ENCODE measurements at places on chromosomes 13 and 19.

- no peak for DNase-seq
These were observed 75.9 kb upstream of the DOCK9 start for GRCh38 chr13:99053636-99054233.

- DNase-seq, result no peak
These were observed 615.5 kb upstream of the KLHL1 start for GRCh38 chr13:70723732-70724131.

- no peak for DNase-seq
These were observed 6.8 kb downstream of the SHANK1 start for GRCh38 chr19:50712833-50713232.

DNA sequence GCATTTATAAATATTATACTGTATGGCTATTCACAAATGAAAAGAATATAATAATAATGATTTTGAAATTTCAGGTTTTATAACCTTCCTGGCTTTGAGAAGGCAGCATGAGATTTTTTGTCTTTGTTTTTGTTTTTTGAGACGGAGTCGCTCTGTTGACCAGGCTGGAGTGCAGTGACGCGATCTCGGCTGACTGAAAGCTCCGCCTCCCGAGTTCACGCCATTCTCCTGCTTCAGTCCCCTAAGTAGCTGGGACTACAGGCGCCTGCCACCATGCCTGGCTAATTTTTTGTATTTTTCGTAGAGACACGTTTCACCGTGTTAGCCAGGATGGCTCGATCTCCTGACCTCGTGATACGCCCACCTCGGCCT, 64.1 kb downstream of the ZNF429 start:
- peak; percentile 18 for DNase-seq

GRCh38 chr13:80307401-80307987, 33.4 kb downstream of the SPRY2 start:
- DNase-seq, result no peak

GRCh38 chr19:12953138-12953798, 3.8 kb downstream of the GADD45GIP1 start:
- DNase-seq, result no peak

DNA sequence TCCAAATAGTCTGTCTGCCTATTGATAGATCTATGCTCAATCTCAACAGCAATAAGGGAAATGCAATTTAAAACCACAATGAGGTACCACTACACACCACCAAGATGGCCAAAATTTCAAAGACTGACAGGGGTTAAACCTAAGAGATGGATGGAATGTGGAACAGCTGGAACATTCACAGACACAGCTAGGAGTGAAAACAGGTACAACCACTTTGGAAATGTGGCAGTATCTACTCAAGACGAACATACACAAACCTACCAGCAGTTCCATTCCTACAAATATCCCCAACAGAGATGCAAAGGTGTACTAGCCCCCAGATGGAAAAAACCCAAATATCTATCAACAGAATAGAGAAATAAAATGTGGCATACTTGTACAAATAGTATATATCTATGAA, 86.4 kb downstream of the TSC22D1 start:
- no peak for DNase-seq

GRCh38 chr13:33782631-33783030, 35.3 kb upstream of the RFC3 start:
- no peak for DNase-seq

DNA sequence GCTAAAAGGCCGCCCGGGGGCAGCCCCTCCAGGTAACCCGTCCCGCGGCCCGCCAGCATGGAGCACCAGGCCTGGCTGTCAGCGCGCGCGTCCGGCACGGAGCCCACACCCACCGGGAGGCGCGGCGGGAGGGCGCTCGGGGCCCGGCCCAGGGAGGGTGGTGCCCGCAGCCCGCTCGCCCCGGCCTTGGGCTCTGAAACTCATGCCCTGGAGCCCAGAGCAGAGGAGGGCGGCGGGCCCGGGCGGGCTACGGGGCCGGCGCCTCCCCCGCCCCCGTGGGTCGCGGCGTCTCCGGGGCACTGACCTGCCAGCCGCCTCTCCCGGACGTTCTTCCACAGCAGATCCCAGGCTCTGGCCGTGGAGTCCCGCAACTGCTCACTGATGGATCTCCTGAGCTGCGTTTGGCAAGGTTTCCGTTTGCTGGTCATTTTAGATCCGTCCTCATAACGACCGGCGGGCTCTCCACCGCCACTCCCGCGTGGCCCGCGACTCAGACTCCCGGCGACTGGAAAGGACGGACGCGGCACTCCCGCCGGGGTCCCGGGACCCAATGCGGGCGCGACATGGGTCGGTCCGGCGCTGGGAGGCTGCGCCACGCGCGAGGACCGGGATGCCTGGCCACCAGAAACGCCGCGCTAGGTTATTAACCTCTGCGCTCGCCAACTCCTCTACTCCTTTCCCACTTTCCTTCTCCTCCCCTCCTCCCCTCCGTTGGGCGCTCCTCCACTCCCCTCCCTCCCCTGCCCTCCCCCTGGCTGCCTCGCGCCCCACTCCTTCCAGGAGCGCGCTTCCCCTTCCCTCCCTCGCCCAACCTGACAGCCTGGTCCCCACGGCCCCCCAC, 64.7 kb upstream of the STARD13 start:
- DNase-seq, result no peak

GRCh38 chr19:51083783-51084182, 1.1 kb upstream of the KLK14 start:
- DNase-seq, result no peak

DNA sequence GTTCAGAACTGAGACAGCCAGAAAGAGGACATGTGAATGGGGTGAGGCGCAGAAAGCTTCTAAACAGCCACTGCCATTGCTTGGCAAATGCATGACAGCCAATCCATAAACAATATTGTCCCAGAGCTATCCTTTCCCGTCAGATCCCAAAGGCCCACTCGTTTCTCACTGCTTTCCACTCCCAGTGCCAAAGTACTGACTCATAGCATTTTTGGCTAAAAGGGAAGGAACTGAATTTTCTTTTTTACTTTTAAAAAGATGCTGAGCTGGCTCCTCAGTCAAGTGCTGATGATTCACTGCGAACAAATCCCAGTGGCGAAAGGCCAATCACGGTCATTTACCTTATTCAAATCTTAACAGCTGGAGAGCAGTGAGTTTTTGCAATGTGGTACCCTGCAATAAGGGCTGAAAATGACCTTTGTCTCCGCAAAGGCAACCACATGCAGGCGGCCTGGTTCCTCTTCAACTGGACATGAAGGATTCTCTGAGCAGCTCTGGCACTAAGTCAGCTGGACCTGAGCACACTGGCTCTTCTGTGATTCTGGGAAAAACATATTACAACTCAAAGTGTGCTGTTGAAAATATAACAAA, 151.7 kb downstream of the DCLK1 start:
- DNase-seq, result no peak

- peak; percentile 13 for DNase-seq
These were observed 15.3 kb downstream of the TTYH1 start for GRCh38 chr19:54430306-54431254.

GRCh38 chr19:7560255-7560654, 24.7 kb downstream of the PNPLA6 start:
- no peak for DNase-seq

DNA sequence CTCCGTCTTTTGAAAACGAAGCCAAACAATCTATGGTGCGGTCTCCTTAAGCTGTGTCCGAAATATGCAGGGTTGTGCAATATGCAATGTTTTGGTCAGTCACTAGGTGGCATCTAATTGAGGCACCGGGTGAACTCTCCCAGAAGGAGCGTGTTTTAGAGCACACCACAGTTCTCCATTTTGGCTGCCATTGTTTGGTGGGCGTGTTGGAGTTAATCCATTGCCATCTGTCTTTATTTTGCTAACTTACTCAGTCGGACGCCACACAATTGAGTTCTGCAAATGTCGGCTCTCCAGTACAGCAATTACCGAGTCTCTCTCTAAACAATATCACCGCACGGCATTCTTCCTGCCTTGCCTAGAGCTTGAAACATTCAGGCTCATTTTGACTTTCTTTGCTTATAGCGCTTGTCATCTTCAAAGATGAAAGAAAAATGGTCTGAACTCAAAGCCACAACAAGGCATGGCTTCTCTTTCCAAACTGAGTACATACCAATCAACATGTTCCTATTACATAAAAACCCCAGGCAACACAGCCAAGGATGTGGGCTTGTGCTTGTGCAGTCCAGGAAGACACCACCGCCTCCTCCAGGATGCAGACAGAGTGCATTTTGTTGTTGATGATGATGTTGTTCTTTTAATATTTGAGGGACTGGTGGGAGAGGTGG, 182.0 kb upstream of the SERP2 start:
- DNase-seq, result no peak

DNA sequence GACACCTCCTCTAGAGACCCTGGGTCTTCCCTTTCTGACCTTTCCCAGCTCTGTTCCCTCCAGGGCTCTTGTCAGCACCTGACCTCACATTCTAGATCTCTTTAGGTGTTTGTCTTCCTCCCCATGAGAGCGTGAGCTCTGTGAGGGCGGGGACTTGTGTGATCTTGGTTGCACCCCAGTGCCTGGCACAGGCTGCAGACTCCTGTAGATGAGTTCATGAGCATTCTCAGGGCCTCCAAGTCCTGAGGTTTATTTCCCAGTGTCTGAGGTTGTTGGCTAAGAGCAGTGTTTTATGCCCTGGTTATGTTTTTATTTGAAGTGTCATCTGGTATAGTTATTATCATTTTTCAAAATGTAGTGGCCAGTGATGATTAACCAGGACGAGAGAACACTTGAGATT, 596 bp downstream of the CEACAM4 start:
- DNase-seq, result no peak

GRCh38 chr13:47846886-47847285, 154.2 kb downstream of the SUCLA2 start:
- DNase-seq, result no peak

DNA sequence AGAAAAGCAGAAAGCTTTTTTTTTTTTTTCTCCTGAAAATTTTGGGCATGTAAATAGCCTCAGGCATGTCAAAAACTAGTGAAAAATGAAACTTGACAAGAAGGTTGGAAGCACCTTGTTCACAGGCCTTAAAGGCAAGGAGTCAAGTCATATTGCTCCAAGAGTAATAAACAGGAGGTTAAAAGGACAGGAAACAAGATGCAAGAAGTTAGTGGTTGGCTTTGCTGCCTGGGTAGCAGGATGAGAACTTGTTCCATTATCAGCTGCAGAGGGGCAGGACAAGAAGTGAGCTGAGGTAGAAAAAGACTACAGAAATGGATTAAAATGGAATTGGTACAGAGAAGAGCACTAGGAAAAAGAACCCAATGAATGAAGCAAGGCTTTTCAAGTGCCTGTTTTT, 242.6 kb downstream of the DCT start:
- DNase-seq, result no peak

GRCh38 chr13:108368250-108368905, 98.9 kb downstream of the TNFSF13B start:
- no peak for DNase-seq

DNA sequence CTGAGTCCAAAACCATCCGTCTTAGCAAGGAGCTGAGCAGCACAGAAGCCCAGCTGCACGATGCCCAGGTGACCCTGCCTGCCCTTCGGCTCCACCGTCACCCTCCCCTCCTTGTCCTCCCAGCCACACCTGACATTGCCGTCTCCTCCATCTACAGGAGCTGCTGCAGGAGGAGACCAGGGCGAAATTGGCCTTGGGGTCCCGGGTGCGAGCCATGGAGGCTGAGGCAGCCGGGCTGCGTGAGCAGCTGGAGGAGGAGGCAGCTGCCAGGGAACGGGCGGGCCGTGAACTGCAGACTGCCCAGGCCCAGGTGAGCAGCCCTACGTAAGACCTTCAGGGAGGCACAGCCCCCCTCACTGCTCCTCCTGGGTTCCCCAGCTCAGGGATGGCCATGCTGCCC, 49.1 kb downstream of the KCNC3 start:
- DNase-seq, result no peak

Data from stimulated activated naive CD4-positive, alpha-beta T cell treated with Interleukin-2 at 50 U/mL for 16 hours (primary cell).